ENCODE measurements at places on chromosomes 11 and 22.

GRCh38 chr22:30832407-30832987 is 136.1 kb downstream of the MORC2 start:
- no peak for DNase-seq

- DNase-seq = no peak
Measured at GRCh38 chr22:40006641-40007040, 11.9 kb downstream of the FAM83F start.

- DNase-seq = no peak
Measured at GRCh38 chr11:20597680-20598484, 1.5 kb upstream of the SLC6A5 start.

DNA sequence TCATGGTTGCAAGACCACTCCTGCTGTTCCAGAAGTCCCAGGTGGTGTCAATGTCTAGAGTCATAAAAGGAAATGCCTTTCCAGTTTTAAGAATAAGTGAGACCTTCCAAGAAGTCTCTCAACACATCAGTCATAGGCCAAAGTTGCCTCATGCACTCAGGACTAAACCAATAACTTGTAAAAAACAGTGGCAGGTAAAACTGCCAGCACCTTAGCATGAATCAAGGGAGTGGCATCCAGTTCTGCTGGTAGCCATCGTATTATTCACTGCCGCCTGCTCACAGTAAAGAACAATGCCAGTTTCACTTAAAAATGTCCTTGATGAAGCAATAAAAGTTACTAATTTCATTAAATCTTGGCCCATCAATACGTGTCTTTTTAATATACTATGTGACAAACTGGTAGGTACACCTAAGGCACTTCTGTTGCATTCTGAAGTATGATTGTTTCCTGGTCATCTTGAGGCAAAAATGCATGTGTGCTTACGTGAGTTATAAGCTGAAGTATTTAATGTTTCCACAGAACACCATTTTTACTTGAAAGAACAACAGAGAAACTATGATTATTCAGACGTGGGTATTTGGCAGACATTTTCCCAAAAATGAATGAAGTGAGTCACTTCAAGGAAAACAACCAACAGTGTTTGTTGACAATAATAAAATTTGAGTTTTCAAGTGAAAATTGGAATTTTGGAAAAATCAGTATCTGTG is 125.2 kb upstream of the SNX19 start:
- DNase-seq = no peak

GRCh38 chr11:11316651-11317230 is 36.3 kb downstream of the CSNK2A3 start:
- no peak for DNase-seq

GRCh38 chr22:38819387-38819940 is 24.4 kb downstream of the NPTXR start:
- no peak for DNase-seq

DNA sequence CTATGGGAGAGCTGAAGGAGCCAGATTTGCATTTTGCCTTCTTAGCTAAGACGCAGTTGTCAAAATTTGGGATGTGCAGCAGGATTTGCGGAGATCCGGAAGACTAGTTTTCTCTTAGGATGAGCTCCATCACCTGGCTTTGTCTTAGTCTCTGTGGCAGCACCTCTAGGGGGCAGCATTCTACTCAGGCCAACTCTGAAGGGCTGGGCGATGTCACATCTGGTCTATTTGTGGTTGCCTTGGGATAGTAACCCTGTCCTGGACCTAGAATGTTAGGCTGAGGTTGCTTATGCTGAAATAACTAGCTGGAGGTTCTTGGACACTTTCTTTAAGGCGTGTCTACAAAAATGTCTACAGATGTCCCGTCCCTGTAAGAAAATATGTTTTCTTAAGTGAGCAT is 116.2 kb downstream of the FAT3 start:
- no peak for DNase-seq

GRCh38 chr11:12606597-12606996 is 67.6 kb upstream of the TEAD1 start:
- DNase-seq = no peak

GRCh38 chr11:32280339-32280738 is 155.0 kb downstream of the WT1 start:
- no peak for DNase-seq

- DNase-seq = peak; percentile 87
Measured at GRCh38 chr11:36292311-36292722, 3.1 kb upstream of the COMMD9 start.

DNA sequence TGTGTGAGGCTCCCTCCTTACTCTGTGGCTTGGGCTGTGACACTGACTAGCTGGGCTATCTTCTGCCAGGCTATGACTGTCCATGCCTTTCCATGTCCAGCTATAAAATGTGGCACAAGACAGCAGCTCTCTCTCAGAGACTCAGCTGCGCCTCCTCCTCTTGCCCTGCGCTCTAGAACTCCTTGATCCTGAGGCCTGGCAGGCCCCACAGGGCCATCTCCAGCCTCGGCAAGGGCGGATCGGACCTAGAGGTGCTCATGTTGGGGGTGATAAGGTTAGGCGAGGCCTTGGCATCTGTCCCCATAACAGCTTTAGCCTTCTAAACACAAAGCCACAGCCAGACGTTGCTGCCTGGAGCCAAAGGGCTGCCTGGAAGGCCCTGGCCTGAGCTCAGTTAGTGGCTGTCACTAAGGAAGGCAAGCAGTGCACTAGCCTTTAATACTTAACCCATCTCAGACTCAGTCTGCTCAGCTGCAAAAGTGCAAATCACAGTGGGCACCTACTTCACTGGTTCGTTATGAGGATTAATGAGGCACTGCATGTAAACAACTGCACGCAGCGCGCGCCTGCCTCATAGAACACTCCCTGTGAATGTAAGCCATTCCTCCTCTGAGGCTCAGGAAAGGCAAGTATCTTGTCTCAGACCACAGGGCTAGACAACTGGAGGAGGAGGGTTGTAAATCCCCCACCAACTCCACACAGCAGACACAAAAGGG is 1.2 kb downstream of the GUCD1 start:
- DNase-seq = no peak

GRCh38 chr22:34976474-34976873 is 89.5 kb upstream of the ISX start:
- DNase-seq = no peak

DNA sequence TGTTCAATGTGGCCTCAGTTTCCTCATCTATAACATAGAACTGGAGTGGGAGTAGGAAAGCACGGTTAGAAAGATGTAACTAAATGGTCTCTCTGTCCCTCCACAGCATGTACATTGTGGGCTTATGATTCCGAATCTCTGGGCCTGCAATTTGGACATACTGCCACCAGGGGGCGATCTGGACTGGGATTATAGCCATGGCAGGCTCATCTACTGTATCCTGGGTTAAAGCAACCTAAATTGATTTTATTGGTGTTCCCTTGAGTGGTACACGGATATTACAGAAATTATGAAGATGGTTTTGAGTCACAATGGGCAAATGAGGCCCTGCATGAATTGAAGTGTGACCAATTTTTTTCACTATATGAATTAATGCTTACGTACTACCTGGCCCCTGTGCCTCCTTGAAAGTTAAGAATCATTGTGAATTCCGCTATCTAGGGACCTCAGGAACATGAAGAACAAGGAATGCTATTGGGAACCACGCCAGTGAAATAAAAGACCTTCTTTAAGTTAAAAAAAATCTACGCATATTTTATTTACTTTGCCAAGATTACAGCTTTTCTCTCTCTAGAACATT is 32.9 kb downstream of the TST start:
- peak; percentile 59 for DNase-seq

GRCh38 chr11:121762820-121763219 is 310.1 kb upstream of the SORL1-AS1 start:
- no peak for DNase-seq

- DNase-seq = peak; percentile 96
Measured at GRCh38 chr11:6603287-6604080, at the start of the genes ILK and RRP8. Gene ILK (plus strand): TSS chr11:6603774. CDS start chr11:6604272, 498 bp downstream. Gene RRP8 (minus strand): TSS chr11:6603616. CDS start chr11:6603502, 114 bp downstream.

DNA sequence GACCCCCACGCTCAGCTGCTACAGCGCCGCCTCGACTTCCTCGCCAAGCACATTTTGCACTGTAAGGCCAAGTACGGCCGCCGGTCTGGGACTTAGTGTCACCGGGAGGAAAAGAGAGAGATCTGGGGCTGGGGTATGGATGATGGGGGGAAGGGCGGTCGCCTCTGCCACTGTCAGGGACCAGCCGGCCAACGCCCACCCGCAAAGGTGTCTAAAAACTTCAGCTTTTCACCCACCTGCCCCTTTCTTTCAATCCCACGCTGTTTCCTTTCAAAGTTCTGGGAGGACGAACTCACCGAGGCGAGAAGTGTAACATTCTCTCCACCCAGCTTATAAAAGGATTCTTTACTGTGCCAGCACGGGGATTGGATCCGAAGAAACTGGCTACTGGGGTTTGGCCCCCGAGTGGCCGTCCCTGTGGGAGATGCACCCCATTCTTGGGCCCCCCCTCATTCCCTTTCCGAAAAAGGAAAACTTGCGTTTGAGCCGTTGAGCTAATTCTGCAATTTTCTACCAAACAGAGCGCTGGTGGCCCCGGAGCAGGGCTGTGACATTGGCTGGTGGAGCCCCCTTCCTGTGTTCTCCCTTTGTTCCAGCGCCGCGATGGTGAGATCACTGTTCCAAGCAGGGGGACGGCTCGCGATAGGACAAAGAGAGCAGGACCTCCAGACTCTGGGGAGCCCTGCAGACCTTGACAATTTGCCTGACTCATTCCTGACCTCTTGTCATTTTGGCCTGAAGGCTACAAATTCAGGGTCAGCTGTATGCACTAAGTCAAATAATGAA is 1.8 kb downstream of the FJX1 start:
- no peak for DNase-seq

- no peak for DNase-seq
Measured at GRCh38 chr22:26453812-26454500, 24.9 kb downstream of the ASPHD2 start.

GRCh38 chr22:25569983-25570382 is 5.5 kb downstream of the GRK3 start:
- peak; percentile 48 for DNase-seq

Measured in suppressor macrophage treated with lipopolysaccharide for 4 hours (primary cell).